ENCODE measurements at places on chromosomes 12 and 14. TPM values are rescaled to one million over a fixed set of nuclear protein-coding genes. Genes with fewer than 3 reads are reported as not detected.

Gene TAS2R30
- total RNA-seq: 16.4 TPM

Gene EDDM3A
- not detected for total RNA-seq

Gene EMC9
- 11.9 TPM for total RNA-seq

Gene PDE3A
- 16.2 TPM for total RNA-seq

Gene LYZ
- total RNA-seq: not detected

Gene TAS2R14
- total RNA-seq: 5.2 TPM

Gene HOXC12
- not detected for total RNA-seq

DNA sequence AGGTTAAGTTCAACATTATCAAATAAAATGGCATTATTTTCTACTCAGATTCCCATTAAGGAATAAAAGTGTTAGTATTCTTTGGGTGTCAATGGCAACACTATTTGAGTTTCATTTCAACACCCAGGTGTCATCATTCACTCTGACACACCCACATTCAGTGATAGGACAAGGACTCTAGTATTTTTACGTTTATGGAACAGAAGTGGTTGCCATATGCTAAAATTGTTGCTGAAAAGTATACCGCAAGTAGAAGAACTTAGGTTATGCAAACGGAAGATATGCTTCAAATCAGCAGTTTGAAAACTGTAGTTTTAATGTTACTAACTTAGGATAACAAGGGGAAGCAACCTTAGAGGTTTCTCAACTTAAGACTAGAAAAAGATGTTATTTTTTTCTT, 20.0 kb upstream of the SGPP1 start:
- DNase-seq: no peak

GRCh38 chr14:92717571-92718042, 30.8 kb downstream of the LGMN start:
- peak; percentile 19 for DNase-seq

GRCh38 chr12:47885012-47885501, 19.7 kb downstream of the VDR start:
- DNase-seq: no peak

DNA sequence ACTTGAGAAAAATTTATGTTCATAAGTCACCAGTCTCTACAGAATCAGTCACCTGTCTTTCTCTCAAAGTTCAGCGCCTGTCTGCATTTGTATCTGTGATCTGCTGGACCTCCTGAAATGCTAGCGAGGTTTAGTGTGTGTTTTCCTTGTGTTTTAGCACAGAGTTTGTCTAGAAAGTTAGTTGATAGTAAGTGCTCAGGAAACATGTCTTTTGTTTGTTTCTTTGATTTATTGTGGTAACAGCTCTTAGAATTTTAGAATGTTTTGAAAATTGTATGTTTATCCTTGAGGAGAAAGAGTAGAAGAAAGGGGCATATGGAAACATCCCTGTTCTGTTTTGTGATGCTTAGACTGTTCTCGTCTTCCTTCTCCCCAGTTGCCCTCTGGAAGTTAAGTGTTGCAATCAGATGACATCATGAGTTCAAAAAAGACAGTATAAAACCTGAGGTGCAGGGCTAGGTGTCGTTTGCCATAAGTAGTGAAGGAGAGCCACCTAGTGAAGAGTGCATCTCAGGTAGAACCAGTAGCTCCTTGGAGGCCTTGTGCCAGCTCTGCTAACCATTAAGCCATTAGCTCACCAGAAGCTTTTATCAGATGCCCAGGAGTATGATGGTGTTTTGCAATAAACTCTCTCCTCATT, 44.8 kb downstream of the FBXW8 start:
- DNase-seq: peak; percentile 43

DNA sequence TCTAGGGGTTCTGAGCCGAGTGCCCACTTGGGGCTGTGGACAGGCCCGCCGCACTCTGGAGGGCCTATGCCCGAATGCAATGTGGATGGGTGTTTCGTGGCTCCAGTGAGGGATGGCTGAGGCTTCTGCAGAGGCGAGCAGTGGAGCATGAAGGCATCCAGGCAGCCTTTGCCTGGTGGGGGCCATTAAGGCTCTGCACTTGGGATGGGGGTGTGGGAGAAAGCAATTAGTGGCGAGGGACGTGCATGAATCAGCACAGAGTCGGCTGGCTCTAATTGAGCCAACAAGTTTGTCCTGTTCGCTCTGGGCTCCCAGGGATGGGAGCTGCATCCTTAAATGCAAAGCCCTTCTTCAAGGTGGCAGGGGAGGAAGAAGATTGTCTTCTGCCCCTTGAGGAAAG, 346.9 kb upstream of the FKBP4 start:
- no peak for DNase-seq

DNA sequence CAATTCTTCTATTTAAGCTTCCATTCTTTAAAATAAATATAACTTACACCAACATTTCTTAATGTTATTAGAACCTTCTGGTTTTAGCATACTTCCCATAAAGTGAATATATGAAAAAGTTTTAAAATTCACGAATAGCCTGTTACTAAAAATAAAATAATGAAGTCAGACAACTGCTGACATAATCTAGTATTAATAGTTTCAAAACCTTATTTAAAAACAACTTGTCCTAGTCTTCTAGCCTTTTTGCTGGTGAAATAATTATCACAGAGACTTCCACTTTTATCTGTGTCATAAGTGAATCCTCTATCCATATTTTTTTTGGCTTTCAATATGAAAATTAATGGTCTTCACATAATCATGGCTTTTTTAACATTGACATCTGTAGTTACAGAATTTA, 93.8 kb upstream of the MON2 start:
- no peak for DNase-seq

DNA sequence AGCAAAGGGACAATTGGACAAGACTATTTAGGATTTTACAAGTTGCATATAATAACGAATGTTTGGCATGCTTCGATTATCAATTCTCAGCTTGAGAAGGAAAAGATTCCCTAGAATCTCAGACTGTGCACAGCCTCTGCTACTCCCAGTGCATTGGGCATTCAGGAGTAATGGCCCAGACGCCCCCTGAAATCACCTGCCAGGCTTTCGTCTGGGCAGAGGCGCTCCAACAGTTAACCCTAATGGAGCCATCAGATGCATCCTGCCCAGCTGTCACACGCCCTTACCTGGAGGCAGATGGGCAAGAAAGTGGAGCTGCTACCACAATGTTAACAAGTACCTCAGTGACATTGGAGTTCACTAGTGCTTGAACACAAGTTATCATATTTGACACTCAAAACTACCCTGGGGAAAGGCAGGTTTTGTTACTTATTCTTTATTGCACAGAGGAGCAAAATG, 927 bp upstream of the LRP6 start:
- no peak for DNase-seq

DNA sequence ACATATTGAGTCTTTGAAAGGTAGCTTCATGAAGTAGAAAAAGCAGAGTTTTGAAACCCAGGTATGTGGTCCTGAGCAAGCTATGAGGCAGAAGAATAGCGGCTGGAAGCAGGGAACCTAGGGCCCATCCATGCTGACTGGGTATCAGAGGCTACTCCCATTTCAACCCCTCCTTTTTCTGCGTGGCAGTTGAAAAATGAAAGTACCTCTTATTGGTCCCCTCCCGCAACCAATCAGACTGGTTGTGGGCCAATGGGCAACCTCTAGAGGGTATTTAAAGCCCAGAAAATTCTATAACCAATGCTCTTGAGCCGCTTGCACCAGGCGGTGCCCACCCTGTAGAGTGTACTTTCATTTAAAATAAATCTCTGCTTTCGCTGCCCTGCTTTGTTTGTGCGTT, 1.6 kb upstream of the SNRPF start:
- DNase-seq: no peak

DNA sequence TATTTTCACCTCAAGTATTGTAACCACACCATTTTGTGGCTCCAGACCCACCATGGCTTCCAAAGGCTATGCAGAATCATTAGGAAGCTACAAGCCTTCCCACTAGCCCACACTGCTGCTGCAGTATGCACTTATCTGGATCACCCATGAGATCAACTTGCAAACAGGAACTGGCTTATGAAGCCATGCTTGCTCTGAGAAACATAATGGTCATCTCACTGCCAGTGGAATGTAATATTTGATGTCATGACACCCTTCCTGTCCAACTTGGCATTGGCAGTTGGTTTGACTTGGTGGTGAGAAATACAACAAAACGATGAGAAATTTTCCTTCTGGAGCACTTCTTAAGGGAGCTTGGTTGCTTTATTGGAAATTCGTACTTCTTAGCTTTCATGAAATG, 69.3 kb upstream of the FRMD6 start:
- peak; percentile 88 for DNase-seq

DNA sequence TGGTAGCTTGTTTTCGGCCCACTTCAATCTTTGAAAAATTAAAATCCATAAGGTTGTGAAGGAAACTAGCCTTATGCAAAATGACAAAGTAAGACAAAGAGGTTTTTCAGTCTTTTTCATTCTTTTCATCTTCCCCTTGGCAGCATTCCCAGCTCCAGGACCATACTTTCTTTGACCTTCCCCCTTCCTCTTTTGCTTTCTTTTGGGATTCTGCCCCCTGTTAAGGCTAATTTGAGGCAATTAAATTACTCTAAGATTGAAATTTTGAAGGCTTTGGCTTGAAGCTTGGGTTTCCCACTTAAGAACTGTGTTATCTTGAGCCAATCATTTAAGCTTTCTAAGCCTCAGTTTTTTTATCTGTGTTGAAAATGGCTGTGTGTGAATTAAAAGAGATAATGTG, 124.9 kb downstream of the DACT1 start:
- DNase-seq: no peak

DNA sequence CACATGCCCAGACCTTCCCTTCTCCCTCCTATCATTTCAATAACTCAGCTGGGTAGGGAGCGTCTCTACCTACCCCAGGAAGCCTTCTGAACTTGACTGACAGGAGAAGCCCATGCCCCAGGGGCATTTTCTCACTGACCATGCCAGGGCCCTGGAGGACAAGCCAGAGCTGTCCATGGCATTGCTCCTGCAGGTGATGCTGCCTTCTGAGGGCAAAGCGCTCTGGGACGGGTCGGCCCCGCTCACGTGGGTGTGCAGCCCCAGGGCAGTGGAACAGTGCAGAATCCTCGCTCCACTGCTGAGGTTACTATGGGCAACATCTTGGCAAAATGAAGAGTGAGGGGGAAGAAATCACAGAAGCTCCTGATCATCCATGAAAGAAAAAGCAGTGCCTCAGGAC, 28.5 kb upstream of the CIPC start:
- no peak for DNase-seq

DNA sequence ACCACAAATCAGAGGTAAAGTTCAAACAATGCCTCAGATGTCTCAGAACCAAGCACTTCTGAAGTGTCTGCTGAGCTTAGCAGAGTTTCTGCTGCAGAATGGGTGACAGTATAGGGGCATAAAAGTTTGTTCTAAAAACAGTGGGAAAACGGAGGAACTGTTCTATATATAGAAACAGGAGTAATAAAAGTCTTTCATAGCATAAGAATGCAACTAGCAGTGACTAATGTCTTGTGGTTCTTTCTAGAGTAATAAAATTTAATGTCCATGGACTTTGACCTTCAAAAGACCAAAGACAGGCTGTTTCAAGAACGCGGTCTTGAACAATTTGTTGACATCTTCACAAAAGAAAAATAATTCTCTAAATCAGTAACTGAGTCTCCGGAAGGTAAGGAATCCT, 107.5 kb upstream of the FAR2 start:
- peak; percentile 58 for DNase-seq

DNA sequence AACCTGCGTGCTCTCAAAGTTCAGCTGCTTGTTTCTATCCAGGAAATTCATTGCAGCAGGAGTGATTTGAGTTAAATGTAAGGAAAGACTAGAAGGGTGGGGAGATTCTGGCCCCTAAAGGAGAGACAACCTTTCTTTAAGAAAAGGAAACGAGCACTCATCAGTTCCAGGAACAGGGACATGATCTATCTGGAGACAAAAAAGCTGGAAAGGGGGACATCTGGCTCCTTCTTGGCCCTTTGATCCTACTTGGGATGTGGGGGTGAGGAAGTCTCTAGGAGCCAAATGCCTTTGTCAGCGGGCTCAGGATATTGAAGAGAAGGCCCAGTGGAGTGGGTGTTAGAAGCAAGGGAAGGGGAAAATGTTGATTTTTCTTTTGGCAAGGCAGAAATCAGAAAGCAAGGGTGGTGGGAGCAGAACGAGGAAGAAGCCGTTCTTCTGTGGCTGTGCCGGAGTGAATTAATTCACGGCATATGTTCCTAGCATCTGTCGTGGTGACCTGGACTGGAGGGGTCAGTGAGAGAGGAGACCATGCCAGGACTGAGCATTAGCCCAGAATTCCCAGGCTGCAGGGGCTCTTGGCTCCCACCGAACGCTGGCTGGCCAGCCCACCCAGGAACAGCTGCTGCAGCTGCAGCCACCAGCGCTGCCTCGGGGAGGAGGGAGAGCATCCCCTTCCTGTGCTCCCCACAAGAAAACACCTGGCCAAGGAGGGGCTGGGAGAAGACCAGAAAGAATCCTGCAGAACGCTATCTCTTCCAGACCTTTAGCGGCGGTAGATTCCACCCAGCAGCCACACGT, 62.8 kb upstream of the GPATCH2L start:
- no peak for DNase-seq

DNA sequence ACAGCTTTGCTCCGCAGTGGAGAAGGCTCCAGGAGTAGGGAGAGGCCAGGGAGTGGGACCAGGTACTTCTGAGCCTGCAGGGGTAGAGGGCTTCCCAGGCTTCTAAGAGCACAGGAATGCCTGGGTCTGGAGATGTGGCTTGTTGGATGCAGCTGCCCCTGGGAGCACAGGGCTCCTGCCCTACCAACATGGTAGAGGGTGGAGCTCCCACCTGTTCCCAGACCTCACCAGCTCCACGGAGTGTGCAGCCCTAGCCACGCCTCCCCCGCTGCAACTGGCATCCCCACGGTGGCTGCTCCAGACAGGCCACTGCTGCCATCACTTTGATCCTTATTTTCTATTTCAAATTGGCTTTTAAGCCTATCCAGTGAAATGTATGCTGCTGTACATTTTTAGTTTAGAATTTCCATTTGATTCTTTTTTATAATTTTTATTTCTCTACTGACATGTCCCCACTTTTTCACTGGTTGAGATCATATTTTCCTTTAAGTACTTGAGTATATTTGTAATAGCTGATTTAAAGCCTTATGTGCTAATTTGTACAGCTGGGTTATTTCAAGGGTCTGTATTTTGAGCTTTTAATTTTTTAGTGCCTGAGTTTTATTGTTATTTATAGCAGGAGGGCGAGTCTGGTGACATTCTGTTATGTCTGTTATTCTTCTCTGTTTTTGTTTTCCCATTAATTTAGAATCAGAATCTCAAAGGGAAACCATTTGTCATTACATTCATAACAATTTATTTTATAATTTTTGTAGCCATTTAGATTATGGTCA, 78.0 kb downstream of the DERA start:
- no peak for DNase-seq

DNA sequence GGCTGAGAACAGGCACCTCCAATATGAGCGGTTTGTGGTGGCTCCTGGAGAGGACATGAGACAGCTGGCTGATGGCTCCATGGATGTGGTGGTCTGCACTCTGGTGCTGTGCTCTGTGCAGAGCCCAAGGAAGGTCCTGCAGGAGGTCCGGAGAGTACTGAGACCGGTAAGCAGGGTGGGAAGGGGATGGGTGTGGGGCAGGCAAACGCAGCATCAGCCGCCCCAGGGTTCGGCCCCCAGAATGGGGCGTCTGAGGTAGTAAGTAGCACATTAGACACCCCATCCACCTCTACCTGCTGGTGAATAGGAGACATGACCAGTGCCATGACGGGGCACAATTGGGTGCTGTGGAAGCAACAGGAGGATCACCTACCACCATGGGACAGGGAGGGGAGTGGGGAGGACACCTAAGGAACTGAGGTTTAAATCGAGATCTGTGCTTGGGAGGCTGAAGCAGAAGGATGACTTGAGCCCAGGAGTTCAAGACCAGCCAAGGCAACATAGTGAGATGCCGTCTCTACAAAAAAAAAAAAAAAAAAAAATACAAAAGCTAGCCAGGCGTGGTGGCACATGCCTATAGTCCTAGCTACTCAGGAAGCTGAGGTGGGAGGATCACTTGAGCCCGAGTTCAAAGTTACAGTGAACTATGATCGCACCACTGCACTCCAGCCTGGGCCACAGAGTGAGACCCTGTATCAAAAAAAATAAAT, 25.5 kb downstream of the ITGA7 start:
- no peak for DNase-seq
